ENCODE measurements at places on chromosomes 11 and 22. TPM values are rescaled to one million over a fixed set of nuclear protein-coding genes. Genes with fewer than 3 reads are reported as not detected.

The ACAD8 gene
- 26.7 TPM for total RNA-seq

The CACNA1I gene
- 0.07 TPM for total RNA-seq

- DNase-seq: no peak
Measured at GRCh38 chr11:117972044-117972443, 14.2 kb upstream of the IL10RA start.

DNA sequence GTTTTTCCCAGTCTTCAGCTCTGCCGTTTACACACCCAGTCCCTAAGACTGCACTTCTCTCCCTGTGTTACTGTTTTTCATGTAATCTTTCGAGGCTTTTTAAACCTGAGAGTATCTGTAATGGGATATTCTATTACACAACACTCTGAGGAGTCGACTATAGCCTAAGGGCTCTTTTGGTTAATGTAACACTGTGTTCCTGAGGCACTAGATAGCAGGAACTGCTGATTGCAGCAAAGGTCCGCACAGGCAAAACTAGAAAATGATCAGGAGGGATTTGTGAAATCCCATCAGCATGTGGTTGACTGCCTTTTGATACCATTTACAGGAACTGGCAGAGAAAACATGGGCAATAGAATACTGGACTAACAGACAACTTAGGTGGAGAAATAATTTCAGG lies 512.3 kb upstream of the RAG2 start:
- DNase-seq: no peak

- peak; percentile 83 for DNase-seq
Measured at GRCh38 chr11:61532134-61533038, 23.8 kb downstream of the LRRC10B start.

- DNase-seq: no peak
Measured at GRCh38 chr11:63427971-63428508, 58.5 kb downstream of the SLC22A9 start.

DNA sequence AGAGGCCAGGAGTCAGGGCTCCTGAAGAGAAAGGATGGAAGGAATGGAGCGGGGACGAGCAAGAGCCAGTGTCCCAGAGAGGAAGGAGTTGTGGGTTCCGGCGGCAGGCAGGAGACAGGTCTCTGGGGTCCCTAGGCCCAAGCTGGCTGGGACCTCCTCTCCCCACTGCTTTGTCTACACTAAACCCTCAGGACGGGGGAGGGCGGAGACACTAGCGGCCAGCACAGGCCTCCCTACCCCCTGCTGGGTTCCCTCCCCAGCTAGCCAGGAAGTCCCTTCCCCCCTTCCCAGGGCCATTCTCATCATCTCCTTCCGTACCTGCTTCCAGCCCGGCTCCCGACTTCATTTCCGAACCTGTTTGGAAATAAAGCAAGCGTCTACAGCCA lies 79.5 kb downstream of the ST3GAL4 start:
- no peak for DNase-seq

- no peak for DNase-seq
Measured at GRCh38 chr11:75898871-75899270, 83.9 kb downstream of the UVRAG start.

DNA sequence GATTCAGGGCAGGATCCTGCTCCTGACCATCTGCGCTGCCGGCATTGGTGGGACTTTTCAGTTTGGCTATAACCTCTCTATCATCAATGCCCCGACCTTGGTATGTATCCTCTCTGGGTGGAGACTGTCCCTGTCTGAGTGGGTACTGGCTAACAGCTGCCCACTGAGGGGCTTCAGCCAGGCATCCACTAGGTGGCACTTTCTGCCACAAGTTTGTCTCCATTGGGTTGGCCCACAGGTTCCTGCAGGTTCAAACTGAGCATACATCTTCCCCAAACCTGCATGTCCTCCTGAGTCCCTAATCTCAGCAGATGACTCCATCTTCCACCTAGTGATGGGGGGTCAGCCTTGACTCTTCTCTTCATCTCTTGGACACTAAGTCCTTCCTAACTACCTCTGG lies 4.4 kb downstream of the SLC2A11 start:
- peak; percentile 86 for DNase-seq

DNA sequence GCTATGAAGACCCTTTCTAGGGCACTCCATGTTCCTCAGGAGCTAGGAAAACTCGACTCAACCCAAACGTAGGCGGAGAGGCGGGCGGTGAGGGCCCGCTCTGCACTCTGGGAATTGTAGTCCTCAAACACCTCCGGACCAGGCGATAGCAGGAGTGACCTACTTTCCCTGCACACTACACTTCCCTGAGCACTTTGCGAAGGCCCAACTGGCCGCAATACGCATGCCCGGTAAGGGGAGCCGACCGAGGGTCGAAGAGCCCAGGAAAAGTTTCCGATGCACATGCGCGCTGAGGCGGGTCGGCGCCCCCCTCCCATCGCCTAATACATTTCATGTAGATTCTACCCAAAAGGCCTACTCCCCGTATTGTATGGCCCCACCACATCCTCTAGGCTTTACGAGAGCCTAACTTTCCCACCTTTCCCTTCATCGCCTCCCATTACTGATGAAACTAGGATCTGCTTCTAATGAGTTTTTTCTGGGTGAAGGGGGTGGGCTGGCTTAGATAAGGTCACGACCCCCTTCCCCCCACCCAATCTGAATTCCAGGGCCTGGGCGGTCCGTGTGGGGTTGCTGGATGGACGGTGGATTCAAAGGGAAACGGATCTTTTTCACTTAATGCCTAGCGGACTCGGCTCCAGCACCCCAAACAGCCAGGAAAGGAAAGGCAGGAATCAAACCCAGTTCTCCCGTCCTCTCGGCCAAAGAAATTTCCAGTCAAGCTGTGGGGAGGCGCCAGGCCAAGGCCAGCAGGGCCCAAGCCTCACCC lies 2.1 kb downstream of the TOB2 start:
- peak; percentile 96 for DNase-seq

- no peak for DNase-seq
Measured at GRCh38 chr11:125994509-125994908, 48.7 kb downstream of the VSIG10L2 start.

Measured in activated CD4-positive, alpha-beta T cell treated with anti-CD3 and anti-CD28 coated beads, Interleukin-2, amount 10 ng/mL, durations not matched to agents 24 days and 14 days (primary cell).